ENCODE measurements at places on chromosomes 3 and 15.
A peak's percentile ranks its signal among the peaks of the same experiment; 100 is the strongest.

DNA sequence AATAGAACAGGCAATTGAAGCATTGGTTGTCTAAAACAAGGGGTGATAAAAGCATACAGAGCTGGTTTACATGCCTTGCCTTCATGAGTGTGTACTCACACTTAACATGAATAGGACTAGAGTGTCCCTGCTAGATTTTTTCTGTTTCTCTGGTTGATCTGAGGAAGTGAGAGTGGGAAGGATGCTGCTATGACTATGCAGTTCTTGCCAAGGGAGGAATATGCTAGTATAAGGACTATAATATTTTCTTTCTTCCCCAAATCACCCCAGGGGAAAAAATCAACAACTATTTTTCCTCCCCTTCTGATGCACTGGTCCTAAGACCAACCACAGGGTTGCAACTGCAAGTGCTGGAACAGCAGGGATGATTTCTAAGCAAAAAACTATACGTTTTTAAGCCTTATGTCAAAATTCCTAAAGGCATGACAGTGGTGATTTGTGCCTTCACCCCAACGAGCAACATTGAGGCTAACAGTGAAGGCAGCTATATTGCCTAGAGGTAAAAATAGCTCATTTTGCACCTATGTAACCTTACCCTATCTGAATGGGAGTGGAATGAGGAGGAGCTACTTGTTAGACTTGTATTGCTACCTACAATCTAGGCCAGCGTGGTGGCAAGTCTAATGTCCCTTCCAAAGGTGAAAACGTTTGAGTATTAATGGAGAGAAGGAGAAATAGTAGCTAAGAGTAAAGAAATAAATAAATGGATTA is 33.5 kb upstream of the USP8 start:
- no peak for DNase-seq

GRCh38 chr3:13296662-13297061 is 123.5 kb downstream of the NUP210 start:
- no peak for DNase-seq

- no peak for DNase-seq
These were observed 19.4 kb upstream of the UBE2E2 start for GRCh38 chr3:23183731-23184130.

DNA sequence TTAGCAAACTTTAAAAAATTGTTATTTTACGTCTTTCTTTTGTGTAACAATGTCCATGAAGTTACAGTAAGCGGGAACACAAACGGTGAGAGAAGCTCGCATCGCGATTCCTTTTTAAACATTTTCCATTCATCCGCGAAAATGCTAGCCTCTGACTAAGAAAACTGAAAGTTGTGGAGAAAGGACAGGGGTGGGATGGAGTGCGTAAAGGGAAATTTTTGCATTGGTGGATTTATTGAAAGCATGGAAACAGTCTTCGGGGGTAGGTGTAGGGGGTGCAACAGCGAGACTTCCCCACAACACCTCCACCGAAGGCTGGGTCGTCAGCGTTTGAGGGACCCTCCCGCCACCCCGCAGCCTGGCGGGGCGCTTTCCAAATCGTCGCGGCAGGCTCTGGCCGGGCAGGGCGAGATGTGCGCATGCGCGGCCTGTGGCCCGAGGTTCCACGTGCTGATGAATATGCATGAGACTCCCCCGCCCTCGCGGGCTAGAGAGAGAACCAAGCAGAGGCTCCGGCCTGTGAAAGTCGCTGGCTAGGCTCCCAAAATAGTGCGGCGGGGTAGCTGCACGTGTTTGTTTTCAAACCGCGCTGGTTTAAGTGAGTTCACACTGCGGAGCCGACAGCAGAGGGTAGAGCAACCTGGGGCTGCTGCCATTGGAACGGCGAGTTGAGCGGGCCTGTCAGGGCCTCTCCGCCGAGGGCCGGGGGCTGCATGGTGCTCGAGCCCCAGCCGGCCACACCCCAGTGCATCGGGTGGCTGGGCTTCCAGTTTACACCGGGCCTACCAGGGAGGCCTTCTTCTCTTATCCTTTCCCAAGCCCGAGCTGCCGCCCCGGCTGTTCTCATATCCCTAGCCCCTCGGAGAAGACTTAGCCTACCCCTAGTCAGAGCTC is 9.9 kb downstream of the ZIC1 start:
- DNase-seq: no peak

DNA sequence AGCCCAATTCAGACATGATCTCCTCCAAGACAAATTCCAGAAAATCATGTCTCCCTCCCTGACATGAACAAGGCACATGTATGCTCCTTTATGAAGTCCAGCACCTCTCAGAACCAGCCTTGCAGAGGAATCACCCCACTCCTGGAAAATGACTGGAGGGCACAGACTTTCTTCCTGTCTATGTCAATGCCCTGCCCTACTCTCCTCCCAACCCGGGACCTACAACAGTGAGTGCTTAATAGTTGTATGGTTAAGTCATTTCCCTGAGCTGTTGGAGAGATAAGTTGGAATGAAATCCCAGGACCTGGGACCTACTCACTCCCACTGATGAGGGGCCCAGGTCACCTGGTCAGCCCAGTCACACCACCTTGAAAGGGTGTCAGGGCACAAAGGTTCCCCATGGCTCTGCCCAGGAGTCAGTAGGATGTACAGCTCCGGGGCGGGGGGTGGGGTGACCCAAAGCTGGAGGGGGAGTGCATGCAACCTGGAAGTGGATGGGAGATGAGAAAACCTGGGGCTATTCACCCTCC is 80.1 kb upstream of the HERC1 start:
- DNase-seq: no peak

- peak; percentile 69 for DNase-seq
These were observed at the start of gene PDHB for GRCh38 chr3:58433400-58434167. PDHB (minus strand) TSS chr3:58433832; CDS start chr3:58433809, 23 bp downstream.

DNA sequence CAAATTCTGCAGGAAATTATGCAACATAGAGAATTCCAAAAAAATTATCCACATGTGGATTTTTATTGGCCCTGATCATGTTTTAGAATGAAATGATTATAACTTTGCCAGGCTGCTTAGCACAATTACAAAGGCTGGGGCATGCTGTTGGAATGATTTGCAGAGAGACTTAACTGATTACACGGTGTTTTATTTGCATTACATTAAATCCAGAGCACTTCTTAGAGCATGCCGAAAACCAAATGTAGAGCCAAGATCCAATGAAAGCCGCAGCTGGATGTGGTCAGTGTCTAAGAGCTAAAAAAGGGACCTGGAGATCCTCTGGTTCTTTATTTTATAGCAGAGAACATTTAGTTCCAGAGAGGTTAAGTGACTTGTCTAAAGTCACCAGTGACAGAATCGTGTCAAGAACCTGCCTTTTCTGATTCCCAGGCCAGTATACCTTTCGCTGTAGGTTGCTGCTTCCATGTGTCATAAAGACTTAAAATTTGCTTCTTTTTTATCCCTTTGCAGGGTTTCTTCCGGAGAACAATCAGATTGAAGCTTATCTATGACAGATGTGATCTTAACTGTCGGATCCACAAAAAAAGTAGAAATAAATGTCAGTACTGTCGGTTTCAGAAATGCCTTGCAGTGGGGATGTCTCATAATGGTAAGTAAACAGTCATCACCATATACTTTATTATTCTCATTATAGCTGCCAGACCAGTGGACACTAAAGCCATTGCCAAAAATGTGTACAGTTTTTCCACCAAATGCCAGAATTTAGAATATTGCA is 92.0 kb upstream of the TSEN2 start:
- no peak for DNase-seq

- DNase-seq: no peak
These were observed 12.2 kb upstream of the SNRPA1 start for GRCh38 chr15:101307048-101307896.

DNA sequence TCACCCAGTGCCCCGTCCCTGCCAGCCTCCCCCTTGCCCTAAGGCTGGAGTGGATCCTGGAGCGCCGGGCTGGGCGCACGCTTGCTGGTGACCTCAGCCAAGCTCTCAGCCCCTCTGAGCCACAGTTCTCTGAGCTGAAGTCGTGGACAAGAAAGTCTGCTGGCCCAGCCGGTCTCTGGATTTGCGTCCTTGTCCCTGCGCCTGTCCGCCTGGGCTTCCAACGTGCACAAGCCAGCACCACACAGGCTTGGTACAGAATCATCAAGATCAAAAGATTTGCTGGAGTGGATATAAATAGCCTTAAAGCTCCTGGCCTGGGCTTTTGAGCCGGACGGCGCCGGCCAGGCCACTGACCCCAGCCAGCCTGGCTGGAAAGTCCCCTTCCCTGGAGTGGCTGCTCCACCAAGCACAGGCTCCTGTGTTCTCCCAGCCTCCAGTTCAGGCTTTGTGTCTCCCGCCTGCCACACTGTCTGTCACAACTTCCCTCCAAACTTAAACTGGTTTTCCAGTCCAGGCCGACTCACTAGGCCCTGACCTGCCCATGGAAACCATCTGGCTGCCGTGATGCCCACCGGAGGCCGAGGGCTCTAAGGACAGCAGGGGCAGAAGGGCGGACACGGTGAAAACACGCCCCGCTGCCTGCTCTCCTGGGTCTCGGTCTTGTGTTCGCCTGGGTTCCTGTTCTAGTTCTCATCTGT is 156.2 kb downstream of the NUP210 start:
- DNase-seq: no peak

- peak; percentile 55 for DNase-seq
These were observed 321.5 kb upstream of the CTNNB1 start for GRCh38 chr3:40877631-40878463.

DNA sequence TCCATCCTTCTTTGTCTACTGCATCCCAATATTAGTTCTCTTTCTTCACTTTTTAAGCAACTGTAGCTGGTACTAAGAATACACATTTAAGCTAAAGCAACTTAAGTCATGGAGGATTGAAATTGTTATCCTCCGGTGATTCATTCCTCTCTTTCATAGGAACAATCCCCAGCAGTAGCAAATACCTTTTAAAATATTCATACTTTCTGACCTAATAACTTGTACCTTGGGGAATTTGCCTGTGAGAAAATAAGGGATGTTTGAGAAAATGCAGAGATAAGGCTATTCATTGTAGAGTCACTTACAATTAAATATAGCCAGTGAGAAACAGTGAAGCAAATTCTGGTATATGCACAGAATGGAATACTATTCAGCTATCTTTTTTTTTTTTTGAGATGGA is 66.0 kb downstream of the VPS13C start:
- DNase-seq: peak; percentile 79

DNA sequence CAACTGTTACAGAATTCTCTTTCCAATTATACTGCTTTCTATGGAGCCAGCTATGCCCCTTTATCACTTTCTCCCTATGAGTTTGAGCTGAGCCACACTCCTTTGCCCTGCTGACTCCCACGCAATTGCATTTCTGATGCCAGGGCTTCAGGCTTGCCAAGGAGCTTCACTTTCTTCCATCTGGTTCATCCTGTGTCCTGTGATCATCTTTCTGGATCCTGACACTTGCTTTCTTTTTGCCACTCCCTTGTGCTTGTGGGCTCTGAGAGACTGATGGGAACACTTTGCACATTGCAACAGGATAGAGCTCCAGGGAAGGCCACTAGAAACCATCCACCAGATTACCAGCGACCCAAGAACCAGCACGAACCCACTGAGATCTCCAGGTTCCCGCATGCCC is 77.0 kb upstream of the SEC13 start:
- DNase-seq: no peak

- DNase-seq: no peak
These were observed 95.4 kb upstream of the KCNH8 start for GRCh38 chr3:19052874-19053273.

DNA sequence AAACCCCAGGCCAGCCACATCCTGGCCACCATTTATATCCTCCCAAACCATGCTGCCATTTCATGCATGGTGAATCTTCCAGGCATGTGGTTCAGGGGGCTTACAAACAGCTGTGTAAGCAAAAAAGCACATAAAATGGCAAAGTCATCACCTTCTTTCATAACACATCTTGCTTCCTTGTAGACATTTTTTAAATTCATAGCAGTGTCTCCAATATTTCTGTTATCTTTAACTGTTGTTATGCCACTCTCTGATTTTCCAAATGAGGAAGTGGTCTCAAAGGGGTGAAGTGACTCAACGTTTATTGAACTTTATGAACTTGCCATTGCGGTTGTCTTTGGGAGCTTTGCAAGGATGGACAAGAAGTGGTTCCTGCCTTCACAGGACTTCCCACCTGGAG is 264.4 kb downstream of the MEX3B start:
- DNase-seq: no peak

DNA sequence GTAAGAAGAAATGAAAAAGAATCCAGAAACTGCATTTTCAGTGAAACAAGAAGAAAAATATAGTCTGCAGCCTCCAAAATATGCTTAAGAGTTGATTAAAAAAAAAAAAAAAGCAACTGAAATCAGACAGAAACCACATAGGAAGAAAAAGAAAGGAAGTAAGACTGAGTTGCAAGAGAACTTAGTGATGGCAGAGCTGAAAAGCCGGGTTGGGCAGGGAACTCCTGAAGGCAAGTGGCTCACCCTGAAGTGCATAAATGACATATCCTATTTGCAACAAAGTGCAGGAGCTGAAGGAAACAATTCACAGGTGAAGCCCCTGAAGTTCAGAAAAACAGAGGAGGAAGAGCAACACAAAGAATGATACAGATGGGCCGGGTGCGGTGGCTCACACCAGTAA is 108.8 kb upstream of the SLC25A36 start:
- DNase-seq: no peak

GRCh38 chr3:183259621-183260020 is 6.6 kb downstream of the B3GNT5 start:
- DNase-seq: no peak

GRCh38 chr3:151282921-151283320 is 4.6 kb upstream of the P2RY14 start:
- peak; percentile 30 for DNase-seq

DNA sequence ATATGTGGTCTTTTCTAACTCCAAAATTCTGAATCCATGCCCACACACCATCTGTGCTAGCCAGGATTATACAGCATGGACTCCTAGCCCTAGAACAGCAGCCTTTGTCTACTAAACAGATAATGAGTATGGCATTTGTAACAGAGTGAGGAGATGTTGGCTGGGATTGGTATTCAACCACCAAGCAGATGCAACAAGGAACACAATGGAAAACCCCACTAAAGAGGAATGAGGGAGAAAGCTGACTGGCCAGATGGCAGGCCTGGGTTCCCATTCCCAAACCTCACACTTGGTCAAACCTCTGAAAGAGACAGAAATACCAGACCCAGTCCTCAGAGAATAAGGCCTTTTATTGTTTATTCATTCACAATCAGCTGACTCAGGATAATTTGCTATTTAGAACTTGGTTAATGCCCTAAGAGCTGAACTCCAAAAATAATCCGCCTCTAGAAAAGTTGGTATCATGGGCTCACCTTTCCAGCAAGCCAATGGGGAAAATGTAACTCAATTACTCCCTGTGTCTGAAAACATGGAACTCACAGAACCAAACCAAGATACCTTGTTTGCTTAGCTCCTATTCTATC is 145.6 kb downstream of the LRRC3B start:
- no peak for DNase-seq

DNA sequence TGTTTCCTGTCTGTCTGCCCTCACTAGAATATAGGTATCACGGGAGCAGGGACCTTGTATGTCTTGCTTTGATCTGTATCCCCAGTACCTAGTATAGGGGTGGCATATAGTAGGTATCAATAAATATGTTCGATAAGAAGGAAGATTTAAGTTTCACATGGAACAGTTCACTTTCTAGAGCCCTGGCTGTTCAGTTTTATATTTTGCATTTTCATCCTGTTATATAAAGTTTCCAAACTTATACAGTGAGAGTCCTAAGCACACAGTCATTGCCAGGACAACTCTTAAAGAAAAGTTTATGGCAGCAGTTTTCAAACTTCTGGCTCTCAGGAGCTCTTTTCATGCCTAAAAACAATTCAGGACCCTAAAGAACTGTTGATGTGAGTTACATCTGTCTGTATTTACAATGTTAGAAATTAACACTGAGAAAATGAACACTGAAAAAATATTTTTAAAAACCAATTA is 13.4 kb downstream of the ITPR1 start:
- no peak for DNase-seq

- DNase-seq: peak; percentile 98
These were observed 424.8 kb downstream of the LPP start for GRCh38 chr3:188578576-188579363.

GRCh38 chr3:31793821-31794220 is 187.2 kb downstream of the OSBPL10 start:
- DNase-seq: no peak

Measured in skeletal muscle cell (primary cell).